GM20000 (cell line): ENCODE measurements at places on chromosomes 2 and 18.

- DNase-seq, result no peak
Observed at GRCh38 chr18:35267809-35268208, 22.2 kb downstream of the ZSCAN30 start.

- DNase-seq, result no peak
Observed at GRCh38 chr18:62413206-62413605, 88.1 kb downstream of the TNFRSF11A start.

DNA sequence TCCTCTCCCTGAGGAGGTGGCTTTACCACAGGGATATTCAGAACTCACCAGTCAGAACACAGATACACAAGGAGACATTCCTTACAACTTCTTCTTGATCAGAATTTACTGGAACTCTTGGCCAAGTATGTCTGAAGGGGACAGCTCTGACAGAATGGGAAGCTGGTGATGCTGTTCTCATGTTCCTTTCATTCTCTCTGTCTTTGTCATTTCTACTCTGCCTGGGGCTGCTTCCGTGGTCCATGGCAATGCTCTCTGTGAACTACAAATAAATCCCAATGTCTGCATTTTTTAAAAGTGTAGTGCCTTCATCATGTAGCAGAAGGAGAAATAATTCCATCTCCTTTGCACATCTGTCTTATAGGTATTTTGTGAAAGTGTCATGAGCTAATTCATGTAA is 730.3 kb downstream of the CNTNAP5 start:
- no peak for DNase-seq

DNA sequence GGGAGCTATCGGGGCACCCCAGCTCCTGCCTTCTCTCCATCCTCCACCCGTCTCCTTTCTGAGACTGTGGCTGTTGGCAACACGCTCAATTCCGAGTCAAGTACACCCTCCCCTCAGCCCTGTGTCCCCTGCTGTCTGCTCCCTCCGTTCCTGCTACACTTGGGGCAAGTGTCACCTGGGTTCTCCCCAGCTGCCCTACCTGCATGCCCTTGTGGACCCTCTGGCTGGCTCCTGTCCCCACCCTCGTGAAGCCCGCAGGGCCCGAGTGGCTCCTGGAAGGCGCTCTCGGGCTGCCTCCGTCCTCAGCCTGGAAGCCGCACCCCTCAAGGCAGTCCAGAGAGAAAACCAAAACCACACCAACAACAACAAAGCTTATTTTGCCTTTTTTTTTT is 33.9 kb downstream of the PDIA6 start:
- DNase-seq, result no peak

DNA sequence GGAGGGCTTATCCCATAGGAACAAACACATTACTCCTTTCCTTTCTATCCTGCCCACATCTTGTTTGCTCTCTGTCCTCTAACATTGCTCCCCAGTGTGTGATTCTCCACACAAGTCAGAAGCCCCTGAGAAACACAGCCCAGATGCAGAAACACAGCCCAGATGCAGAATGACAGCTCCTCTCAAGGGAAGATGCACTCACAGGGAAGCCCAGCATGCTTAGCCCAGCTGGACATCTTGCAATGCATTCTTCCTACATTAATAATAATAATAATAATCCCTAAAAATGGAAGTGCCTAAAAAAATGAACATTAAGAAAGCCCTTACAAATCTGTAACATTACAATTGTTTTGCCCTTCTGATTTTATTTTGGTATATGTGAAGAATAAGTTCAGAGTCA is 172.1 kb downstream of the CBLN2 start:
- DNase-seq, result no peak

- DNase-seq, result no peak
Observed at GRCh38 chr18:54813977-54814565, 14.2 kb upstream of the RAB27B start.

DNA sequence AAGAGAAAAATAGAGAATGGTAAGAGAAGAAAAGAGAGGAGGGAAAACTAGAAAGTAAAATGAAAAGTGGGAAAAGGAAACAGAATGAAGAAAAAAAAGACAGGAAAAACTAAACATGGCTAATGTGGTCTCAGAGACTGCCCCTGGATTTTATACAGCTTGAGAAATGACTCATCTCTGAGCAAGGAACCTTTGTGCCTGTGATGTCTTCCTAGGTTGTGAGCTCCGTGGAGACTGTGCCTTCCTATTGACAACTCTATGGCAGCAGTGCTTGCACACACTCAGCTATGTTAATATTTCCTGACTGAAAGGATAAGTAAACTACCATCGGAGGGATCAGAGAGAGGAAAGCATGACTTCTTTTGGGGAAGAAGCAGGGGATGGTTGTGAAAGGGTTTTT is 203.8 kb downstream of the RDH14 start:
- no peak for DNase-seq

DNA sequence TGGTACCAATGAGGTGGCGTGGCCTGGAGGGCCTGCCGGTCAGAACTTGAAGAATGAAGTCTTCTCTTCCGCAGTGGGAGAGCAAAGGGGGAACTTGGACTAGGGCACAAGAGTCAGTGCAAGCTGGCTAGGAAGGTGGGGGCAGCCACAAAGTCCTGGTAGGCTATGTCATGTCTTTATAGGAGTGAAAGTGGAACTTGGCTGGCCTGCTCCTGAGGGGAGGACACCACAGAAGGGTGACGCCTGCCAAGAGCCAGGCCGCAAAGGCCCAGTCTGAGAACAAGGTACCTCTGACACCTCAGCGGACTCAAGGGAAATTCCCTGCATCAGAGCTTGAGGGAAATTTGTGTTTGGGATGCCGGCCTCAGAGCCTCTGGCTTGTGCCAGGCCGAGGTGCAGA is 32.2 kb upstream of the MAP3K20 start:
- no peak for DNase-seq

GRCh38 chr2:99648178-99648844 is 158.5 kb upstream of the REV1 start:
- no peak for DNase-seq

- DNase-seq, result no peak
Observed at GRCh38 chr2:7586898-7587297, 669.7 kb downstream of the RNF144A start.
